ENCODE measurements at places on chromosomes 1 and 21.

DNA sequence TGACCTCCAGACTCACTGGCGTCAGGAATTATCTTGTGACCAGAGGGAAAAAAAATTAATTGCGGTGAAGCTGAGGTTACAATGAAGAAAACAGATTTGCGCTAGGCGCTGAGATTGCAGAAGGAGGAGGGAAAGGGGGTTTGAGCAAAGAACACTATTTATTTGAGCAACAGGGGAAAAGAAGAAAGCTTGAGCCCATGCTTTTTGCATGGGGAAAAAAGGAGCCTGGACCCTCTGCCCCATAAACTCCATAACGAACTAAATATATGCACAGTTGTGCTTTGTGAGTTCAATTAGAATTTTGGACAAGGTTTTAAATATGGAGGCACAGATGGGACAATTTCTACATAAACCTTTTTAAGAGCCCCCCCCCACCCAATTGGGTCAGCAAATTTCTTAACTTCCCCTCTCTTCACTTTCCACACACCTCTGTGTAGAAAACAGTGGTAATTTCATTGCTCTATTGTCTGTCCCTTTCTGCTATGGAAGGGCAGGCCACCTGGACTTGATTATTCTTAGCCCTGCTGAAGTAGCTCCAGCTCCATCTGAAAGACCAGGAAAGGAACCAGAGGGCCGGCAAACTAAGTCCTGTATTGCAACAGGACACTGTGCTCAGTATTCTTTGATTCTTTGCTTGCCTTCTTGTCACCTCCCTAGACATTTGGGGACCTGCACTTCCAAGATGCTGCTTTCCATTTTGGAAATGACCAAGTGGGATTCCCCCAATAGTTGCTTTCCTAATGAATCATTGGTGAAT is 862 bp upstream of the ID3 start:
- no peak for DNase-seq

DNA sequence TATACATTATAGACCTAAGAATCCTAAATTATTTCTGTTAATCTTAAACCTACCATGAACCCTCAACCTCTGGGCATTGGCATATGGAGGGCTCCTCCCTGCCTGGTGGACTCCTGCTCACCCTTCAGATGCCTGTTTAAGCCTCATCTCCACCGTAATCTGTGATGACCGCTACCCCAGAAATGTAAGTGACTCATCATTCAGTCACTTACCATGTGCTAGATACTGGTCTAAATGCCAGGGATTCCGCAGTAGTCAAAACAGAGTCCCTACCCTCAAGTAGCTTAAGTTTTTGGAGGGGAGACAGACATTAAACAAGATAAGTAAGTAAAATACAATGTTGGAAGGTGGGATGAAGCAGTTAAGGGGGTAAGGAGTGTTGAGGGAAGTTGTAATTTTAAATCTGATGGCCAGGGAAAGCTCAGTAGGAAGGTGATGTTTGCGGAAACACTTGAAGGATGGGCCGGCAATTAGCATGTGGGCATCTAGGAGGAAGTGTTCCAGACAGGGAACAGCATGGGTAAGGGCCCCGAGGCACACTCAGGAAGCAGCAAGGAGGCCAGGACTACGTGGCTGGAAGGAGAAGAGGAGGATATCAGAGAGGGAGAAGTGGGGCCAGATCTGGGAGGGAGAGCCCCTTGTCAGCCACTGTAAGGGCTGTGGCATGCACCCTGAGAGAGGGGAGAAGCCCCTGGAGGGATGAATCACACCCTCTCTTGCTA is 141.7 kb upstream of the HOOK1 start:
- no peak for DNase-seq

GRCh38 chr1:212009561-212009960 is 25.8 kb downstream of the INTS7 start:
- no peak for DNase-seq

DNA sequence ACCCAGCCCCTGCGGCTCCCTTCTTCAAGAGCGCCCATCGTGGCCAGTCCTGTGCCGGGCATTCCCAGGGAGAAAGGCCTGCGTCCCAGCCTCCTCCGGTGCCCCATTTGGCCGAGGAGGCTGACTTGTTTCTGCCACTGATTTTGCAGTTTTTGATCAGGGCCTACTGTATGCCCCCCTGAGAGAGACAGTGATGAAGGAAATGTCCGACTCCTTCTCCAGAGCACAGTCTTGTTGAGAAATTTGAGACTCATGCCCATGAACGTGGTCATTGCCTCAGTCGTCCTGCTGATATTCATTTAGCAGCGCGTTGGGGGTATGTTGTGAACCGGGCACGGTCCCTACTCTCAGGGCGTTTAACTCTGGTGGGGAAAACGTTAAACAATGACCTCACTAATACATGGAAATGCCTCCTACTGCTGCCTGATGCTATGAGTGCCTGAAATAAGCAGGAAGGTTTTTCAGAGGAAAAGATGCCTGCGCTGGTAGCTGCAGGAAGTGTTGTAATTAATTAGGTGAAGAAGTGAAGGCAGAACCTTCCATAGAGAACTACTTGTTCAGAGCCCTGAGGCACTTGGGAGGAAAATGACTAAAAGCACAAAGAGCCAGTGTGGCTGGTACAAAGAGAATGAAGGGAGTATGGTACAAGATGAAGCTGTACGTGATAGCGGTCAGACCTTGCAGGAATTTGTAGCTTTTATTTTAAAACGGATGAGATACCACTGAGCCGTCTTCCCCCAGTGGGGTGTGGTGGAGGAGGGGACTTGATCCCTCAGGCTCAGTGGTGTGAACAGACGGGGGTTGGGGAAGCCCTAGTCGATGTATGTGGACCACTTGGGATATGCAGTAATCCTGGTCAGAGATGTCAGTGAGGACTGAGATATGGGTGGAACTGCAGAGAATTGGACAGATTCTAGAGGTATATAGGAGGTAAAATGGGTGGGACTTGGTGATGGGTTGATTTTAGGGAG is 730 bp downstream of the ZCCHC17 start:
- peak; percentile 29 for DNase-seq

DNA sequence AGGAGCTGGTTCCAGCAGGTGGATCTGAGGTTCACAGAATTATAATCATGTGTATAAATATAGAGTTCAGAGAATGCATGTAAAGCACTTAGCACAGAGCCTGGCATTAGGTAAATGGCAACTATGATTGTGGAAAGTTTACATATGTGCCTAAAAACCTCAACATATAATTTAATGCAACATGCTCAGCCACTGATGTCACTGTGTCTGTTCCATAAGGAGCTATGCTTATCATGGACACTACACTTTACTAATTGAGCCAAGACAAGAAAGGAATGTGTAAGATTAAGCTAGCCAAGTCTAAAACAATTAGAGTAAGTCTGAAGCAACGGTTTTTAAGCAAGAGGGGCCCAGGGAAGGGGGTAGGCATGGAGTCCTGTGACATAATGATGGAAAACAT is 61.5 kb downstream of the GNG12 start:
- no peak for DNase-seq

Data from activated T-cell treated with anti-CD3 and anti-CD28 coated beads, Interleukin-2, amount 50 U/mL, for 48 hours (primary cell).